ENCODE measurements at places on chromosomes 5 and 9. TPM values are rescaled to one million over a fixed set of nuclear protein-coding genes. Genes with fewer than 3 reads are reported as not detected.

The MCTP1 gene
- total RNA-seq = not detected

The AGXT2 gene
- not detected for total RNA-seq

The SPINK4 gene
- not detected for total RNA-seq

The GARIN3 gene
- total RNA-seq = 3.6 TPM

The GPRIN1 gene
- total RNA-seq = 1.4 TPM

The NMUR2 gene
- not detected for total RNA-seq

The PCDHA12 gene
- not detected for total RNA-seq

- DNase-seq = peak; percentile 10
- no peaks in the 10 kb centered on the region for H3K27me3 ChIP-seq
- no peaks in the 10 kb centered on the region for H3K36me3 ChIP-seq
- no peaks in the 10 kb centered on the region for H3K4me1 ChIP-seq
- no peak overlapping the region for H3K27ac ChIP-seq
These were observed 1523.9 kb downstream of the MAT2B start for GRCh38 chr5:165029099-165029870.

- no peak overlapping the region for H3K4me3 ChIP-seq
- no peak for DNase-seq
- peaks cover 24% of the 10 kb centered on the region for H3K27me3 ChIP-seq
- H3K36me3 ChIP-seq = no peaks in the 10 kb centered on the region
These were observed 43.6 kb upstream of the TRMT10B start for GRCh38 chr9:37710046-37710445.

DNA sequence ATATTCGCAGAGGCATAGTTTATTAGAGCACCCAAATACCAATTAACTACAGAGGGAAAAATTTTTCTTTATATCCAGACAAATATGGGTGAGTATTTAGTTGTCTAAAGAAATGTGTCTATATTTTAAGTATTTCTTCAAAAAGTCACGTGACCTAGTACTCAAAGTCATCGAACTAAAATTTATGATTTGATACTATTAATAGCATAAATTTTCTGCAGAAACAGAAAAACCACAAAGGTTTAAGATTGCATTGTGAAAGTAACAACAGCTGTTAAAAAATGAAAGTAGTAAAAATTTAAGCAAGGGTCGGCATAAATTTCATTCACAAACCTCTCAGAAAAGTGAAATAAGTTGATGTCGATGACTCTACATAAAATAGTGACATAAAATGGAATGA lies 323.9 kb upstream of the RORB start:
- H3K4me3 ChIP-seq = no peak overlapping the region
- no peaks in the 10 kb centered on the region for H3K36me3 ChIP-seq
- no peaks in the 10 kb centered on the region for H3K4me1 ChIP-seq
- no peak for DNase-seq
- H3K27ac ChIP-seq = no peak overlapping the region

- peaks cover 3% of the 10 kb centered on the region for H3K4me1 ChIP-seq
- DNase-seq = no peak
- H3K36me3 ChIP-seq = no peaks in the 10 kb centered on the region
- H3K4me3 ChIP-seq = no peak overlapping the region
- H3K27me3 ChIP-seq = peaks cover 10% of the 10 kb centered on the region
These were observed 106.1 kb downstream of the PCSK1 start for GRCh38 chr5:96326902-96327301.

DNA sequence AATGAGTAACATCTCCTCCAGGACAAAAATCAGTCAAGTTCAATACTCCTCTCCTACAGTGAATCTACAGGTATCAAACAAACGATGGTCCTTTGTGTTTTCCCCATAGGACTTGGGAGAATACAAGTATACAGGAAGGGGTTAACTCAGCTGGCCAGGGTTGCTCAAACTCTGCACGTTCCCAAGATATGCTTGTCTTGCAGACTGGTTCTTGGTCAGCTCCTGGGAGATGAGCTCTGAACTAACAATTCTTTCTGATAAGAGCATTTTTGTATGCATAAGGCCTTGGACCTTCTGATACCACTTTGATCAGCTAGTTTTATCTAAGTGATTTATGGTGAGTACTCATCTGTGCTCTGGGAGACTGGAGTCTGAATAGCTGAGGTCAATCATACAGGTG lies 42.1 kb downstream of the LOX start:
- no peaks in the 10 kb centered on the region for H3K27me3 ChIP-seq
- DNase-seq = no peak
- H3K4me1 ChIP-seq = no peaks in the 10 kb centered on the region
- peaks cover 24% of the 10 kb centered on the region for H3K36me3 ChIP-seq
- H3K4me3 ChIP-seq = no peak overlapping the region

DNA sequence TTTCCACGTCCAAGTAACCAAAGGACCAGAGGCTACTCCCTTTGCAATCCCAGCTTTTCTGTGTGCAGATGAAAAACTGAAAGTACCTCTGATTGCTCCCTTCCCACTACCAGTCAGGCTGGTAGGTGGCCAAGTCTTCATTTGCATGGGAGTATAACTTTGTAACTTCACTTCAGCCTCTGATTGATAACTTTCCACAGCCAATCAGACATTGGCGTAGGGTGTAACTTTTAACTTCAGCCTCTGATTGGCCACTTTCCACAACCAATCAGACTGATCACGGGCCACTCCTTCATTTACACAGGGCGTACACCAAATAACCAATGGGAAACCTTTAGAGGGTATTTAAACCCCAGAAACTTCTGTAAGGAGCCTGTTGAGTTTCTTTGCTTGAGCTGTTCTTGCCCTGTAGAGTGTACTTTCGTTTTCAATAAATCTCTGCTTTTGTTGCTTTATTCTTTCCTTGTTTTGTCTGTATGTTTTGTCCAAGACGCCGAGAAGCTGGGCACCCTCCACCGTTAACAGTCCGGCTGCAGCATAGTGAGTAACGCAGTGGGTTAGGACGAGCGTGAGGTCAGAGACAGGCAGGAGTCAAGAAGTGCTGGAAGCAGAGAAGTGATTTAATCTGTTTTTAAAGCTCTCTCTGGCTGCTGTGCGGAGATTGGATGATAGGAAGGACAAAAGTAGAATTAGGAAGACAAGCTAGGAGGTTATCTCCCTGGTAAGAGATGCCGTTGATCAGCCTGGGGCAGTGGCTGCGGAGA lies 3.5 kb upstream of the EXOSC2 start:
- H3K27me3 ChIP-seq = no peaks in the 10 kb centered on the region
- DNase-seq = no peak
- peaks cover 6% of the 10 kb centered on the region for H3K36me3 ChIP-seq
- H3K4me1 ChIP-seq = peaks cover 22% of the 10 kb centered on the region
- no peak overlapping the region for H3K4me3 ChIP-seq

GRCh38 chr5:3593771-3594509 lies 1.7 kb upstream of the IRX1 start:
- H3K27ac ChIP-seq = no peak overlapping the region
- peaks cover 4% of the 10 kb centered on the region for H3K36me3 ChIP-seq
- peaks cover 68% of the 10 kb centered on the region for H3K27me3 ChIP-seq
- H3K4me3 ChIP-seq = no peak overlapping the region

DNA sequence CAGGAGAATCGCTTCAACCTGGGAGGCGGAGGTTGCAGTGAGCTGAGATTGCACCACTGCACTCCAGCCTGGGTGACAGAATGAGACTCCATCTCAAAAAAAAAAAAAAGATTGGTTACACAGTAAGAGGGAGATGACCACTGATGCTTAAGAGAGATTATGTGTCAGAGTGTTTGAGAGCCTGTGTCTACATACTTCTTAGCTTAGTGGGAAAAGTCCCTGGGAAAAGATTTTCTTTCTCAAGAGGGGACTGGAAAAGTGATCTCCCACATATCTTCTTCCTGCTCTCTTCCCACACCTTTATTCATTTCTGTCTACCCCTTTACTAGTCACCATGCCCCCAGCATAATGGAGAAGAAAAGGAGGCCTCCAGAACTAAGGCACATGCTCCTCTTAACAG lies 55.2 kb downstream of the MCTP1 start:
- no peak for DNase-seq
- no peaks in the 10 kb centered on the region for H3K36me3 ChIP-seq
- no peak overlapping the region for H3K4me3 ChIP-seq
- H3K27ac ChIP-seq = no peak overlapping the region
- peaks cover 2% of the 10 kb centered on the region for H3K27me3 ChIP-seq
- no peaks in the 10 kb centered on the region for H3K4me1 ChIP-seq

DNA sequence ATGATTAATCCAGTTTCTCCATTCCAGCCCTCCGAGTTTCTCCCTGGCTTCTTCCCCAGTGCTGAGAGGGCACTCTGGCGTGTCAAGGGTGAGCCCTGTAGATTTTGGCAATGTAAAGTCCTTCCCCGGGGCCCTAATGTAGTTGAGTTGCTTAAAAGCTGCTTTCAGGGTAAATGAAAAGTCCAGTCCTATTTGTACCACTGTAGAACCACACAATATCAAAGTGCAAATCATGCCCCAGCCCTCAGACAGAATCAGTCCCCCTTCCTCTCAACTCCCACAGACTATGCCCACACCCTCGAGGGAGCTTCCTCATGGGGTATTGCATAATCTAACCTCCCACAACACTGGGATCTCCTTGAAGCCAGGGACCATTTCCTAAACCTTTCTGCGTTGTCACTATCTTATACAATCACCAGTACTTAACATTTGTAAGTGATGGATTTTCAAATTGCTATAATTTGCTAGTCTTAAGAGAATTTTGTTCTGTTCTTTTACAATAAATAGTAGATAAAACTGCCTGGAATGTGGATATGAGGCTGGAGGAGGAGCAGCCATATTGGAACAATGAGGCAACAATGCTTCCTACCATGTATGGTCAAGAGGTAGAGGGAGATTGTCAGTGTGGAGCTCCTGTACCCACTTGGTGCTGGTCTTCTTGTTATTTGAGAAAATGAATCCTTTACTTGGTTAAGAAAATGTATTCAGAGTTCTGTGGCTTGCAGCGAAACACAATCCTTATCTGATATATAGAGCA lies 34.4 kb downstream of the ZNF366 start:
- no peak for DNase-seq
- no peak overlapping the region for H3K4me3 ChIP-seq
- H3K27me3 ChIP-seq = peaks cover 35% of the 10 kb centered on the region
- no peak overlapping the region for H3K27ac ChIP-seq

GRCh38 chr5:16952968-16953671 lies 17.0 kb upstream of the MYO10 start:
- H3K36me3 ChIP-seq = no peaks in the 10 kb centered on the region
- no peak overlapping the region for H3K4me3 ChIP-seq
- peaks cover 2% of the 10 kb centered on the region for H3K27me3 ChIP-seq
- H3K4me1 ChIP-seq = no peaks in the 10 kb centered on the region

DNA sequence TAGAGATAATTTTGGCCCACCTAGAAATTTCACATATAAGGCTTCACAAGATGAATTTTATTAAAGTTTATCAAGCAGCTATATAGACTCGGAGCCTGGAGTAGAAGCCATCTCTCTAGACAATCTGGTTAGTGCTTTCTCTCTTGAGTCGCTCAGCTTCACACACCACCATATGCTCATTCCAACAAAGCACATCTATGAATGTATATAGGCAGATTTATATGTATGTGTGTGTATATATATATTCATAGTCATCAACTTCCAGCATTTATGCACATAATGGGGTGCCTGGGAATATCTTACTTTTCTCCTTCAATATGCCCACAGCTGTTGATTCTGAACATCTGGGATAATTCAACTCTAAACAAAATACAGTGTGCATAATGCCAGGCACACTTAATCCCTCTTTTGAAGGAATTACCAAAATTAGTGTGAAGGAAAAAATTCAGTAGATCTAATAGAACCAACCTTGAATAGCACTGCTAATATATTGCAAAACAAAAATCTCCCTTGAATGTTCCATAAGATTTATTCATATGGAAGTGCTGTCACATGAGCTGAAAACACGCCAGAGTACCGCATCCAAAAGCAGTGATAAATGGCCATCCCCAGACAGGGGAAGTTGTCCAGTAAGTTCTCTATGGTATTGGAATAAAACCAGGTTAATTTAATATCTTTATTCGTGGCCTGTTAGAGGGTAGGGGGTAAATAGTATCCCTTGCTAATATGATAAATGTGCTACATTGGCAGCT lies 56.0 kb upstream of the MOCS2 start:
- no peaks in the 10 kb centered on the region for H3K36me3 ChIP-seq
- H3K27me3 ChIP-seq = no peaks in the 10 kb centered on the region
- H3K4me3 ChIP-seq = no peak overlapping the region
- no peak overlapping the region for H3K27ac ChIP-seq
- H3K4me1 ChIP-seq = no peaks in the 10 kb centered on the region
